GM10248 (cell line): ENCODE measurements at places on chromosomes 16 and 17.

DNA sequence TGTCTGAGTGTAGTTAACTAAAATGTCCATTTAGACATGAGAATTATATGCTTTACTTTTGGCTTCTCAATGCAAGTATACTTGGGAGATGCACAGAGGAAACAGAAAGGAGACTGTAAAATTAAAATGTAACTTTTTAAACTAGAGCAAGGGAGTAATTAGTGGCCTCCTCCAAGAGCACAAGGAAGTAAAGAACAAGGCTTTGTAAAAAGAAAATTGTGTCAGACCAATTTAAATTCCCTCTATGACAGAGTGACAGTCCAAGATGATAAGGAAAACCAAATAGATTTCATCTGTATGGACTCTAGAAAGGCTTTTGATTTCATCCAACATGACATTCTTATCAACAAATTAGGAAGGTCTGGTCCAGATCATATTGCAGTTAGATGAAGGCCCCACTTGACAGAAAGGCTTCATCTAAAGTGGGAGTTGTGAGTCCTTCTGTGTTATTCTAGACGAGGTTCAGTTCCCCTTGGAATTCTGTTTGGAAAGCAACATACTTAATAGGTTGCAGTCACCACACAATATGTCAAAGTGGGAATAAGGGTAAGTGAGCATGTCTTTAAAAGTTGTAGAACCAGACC is 6.5 kb upstream of the CAPNS2 start:
- DNase-seq, result no peak

DNA sequence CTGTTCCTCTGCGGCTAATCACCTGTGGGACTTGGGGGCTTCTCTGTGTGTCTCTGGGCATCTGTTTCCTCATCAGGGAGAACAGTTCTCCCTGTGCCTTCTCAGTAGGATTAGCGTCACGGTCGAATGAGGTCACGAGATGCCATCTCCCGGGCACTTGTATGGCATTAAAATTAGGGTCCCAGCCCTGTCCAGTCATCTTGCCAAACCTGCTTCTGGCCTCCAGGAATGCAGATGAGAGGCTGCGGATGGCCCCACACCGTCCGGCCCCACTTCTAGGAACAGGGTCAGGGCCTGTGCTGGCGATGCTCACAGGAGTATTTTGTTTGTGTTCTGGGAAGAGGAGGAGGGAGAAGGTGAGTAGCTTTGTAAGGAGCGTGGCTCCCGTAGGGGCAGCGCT is 58.5 kb downstream of the OR1D5 start:
- DNase-seq, result no peak

DNA sequence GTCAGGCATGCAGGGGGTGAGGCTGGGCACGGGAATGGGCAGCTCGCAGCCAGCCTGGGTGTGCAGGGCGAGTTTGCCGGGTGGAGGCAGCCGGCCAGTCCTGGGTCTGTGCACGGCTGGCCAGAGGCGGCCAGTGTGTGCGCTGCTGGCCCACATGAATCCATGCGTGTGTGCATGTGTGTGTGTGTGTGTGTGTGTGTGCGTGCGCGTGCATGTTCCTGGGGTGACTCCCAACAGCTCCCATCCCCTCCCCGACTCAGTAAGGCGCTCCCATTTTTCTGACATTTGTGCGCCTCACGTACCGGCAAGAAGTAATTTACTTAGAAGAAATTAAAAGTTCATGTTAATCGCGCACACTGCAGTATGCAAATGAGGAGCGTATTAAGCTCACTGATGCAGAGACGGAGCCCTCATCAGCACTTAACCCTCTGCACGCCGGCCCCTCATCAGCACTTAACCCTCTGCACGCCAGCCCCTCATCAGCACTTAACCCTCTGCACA is 55.4 kb upstream of the ACSF3 start:
- DNase-seq, result no peak

GRCh38 chr16:20774703-20775362 is 11.0 kb downstream of the ACSM3 start:
- DNase-seq, result peak; percentile 65

DNA sequence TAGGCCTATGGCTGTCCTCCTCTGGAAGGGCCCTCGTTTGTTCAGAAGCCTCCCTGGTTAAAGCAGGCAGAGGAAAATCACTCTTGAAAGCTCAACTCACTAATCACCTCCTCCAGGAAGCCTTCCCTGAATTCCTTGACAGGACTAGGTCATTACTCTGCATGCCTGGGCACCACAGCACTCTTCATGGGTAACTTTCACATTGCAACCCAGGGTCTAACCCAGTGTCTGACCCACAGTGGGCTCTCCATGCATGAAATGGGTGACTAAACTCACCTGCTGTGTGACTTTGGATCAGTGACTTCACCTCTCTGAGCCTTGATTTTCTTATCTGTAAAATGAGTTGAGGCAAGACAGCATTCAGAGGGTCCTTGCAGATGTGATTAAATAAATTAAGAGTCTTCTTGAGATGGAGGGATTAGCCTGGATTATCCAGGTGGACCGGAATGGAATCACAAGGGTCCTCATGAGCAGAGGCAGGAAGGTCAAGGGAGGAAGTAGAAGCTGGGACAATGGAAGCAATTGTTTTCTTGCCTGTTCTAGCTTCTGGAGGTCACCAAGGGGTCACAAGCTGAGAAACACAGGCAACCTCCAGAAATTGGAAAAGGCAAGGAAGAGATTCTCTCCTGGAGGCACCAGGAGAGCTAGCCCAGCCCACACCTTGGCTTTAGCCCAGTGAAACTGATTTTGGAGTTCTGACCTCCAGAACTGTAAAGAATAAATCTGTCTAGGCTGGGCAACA is 3.8 kb upstream of the RAI1 start:
- DNase-seq, result no peak

DNA sequence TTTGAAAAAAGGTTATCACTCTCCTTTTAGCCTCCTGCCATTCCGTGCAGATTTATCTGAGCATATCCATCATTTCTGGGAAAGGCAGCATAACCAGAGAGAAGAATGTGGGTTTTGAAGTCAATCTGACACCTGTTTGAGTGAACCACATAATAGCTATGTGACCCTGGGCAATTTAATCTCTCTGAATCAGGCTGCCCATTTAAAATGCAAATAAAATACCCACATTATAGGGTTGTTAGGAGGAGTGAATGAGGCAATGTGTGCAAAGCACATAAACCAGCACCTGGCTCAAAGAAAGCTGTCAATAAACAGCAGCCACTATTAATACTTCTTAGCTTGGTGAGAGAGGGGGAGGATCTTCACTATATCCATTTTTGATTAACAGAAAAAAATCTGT is 88.0 kb downstream of the CACNG1 start:
- DNase-seq, result no peak

GRCh38 chr17:36535669-36536081 is 888 bp downstream of the PIGW start:
- no peak for DNase-seq

DNA sequence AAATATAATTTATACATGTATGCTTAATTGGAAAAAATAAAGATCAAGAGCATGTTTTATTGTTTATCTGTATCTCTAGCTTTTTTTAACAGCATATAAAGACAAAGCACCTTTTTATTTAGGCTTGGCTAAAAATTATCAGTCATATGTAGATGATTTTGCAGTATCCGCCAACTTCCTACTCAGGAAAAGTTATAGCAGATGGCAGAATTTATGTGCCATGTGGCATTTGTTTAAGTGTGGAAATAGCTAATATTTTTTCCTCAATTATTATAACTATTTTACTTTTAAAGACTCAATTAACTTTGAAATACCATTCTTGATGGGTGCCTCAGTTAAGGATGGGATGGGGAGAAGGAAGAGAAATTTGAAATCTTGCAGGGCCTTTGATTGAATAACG is 762.1 kb upstream of the RBFOX1 start:
- no peak for DNase-seq

DNA sequence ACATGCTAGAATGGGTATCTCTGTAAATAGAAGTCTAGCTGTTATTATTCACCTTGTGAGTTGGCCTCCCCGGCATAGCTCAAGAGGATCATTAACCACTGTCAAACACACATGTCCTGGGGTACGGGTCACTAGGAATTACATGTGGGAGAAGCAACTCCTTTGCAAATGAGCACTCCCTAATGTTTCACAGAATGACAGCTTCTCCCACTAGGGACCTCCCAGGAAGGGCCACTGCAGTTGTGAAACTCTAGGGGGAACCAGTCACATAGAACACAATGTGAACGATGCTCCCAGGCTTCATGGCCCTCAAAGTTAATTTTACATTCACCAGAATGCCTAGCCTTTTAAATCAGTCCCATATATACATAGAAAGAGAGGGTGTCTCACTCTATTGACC is 12.4 kb upstream of the ZNF19 start:
- no peak for DNase-seq
